HCT116 (cell line): ENCODE measurements at places on chromosomes 12 and 14.

- DNase-seq, result no peak
Measured at GRCh38 chr12:53743266-53744129, 8.3 kb downstream of the CISTR start.

DNA sequence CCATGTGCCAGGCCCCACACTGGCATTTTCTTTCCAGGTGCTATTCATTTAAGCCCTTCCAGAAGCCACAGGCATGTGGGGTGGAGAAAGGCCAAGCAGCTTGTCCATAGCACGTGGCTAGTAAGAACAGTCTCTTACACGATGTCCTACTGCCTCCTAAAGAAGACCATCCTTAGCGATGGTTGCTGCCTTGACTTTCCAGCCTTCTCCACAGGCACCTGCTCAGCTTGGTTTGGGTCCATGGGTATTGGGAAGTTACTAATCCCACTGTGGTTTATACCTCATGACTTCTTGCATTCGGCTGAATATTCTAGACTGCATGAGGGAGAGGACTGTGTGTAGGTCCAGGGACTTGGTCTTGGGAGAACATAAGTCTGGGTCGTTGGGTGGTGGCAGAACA is 49.2 kb downstream of the NINJ2 start:
- DNase-seq, result no peak

GRCh38 chr12:94012590-94012989 is 135.8 kb upstream of the PLXNC1 start:
- no peak for DNase-seq

- no peak for DNase-seq
Measured at GRCh38 chr14:50823051-50823761, 7.8 kb downstream of the NIN start.

GRCh38 chr12:105317942-105318621 is 12.4 kb upstream of the C12orf75 start:
- no peak for DNase-seq

- peak; percentile 37 for DNase-seq
Measured at GRCh38 chr14:60090864-60091519, 731 bp upstream of the PCNX4 start.

- DNase-seq, result no peak
Measured at GRCh38 chr12:109542876-109543275, 30.4 kb downstream of the MMAB start.

DNA sequence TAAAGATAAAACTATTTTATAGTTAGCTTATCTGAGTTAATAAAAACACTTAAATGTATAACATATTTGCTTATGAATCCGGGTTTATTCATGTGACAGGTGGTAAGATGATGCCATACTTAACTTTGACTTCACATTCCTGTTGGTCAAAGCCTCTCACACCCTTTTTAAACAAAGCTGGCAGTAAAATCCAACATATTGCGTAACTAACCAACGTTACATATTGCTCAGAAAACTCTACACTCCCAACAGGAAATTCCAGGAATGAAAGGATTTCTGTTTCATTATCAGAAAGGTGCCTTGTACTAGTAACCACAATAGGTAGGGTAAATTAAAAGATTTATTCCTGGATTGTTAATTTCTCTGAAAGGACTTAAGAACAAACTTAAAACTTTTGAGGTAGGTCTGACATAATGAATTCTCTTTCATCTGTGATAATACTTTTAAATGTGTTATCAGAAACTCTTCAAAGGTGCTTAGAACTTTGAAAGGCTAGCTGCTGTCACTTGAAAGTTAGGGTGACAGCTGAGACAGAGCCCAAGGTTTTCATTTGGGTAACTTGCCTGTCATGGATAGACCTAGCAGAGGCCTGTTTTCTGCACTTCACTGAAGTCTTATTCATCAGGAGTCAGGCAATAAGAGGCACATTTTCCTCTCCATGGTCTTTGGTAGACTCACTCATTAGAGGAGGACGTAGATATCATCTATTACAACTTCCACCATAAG is 23.8 kb upstream of the CATSPERB start:
- peak; percentile 2 for DNase-seq

GRCh38 chr12:107283652-107284051 is 190.3 kb upstream of the CRY1 start:
- no peak for DNase-seq
